ENCODE measurements at places on chromosomes 16 and 17.
A peak's percentile ranks its signal among the peaks of the same experiment; 100 is the strongest.

GRCh38 chr17:2336215-2336851, at the start of gene TSR1:
Gene TSR1 (minus strand): TSS chr17:2336457. CDS start chr17:2336427, 30 bp downstream.
- DNase-seq, result peak; percentile 95

DNA sequence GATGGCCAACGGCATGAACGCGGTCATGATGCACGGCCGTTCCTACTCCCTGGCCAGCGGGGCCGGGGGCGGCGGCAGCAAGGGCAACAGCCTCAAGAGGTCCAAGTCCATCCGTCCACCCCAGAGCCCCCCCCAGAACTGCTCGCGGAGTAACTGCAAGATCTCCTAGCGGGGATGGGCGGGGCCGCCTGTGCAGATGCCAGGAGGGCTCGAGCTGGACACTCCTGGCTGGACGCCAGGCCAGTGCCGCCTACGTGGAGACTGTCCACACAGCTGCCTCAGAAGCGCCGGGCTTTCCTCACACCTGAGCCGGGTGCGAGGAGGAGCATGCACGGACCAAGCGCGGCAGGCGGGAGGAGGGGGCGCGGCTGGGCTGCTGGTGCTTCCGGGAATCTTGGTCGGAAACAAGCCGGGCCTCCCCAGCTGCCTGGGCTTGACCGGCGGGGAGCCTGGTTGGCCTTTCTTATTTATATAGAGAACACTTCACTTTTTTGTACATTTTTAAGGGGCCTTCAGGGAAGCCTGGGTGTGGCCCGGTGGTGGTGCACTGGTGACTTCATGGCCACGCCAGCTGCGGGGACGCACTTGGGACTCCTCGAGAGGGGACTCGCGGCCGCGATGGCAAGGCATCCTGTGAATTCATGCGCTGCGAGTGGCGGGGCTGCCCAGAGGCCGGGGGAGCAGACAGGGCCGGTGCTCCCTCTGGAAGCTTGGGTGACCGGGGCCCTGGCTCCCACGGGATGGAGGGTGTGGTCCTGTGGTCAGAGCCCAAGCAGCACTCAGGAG, 3.1 kb upstream of the WFIKKN1 start:
- DNase-seq, result no peak

DNA sequence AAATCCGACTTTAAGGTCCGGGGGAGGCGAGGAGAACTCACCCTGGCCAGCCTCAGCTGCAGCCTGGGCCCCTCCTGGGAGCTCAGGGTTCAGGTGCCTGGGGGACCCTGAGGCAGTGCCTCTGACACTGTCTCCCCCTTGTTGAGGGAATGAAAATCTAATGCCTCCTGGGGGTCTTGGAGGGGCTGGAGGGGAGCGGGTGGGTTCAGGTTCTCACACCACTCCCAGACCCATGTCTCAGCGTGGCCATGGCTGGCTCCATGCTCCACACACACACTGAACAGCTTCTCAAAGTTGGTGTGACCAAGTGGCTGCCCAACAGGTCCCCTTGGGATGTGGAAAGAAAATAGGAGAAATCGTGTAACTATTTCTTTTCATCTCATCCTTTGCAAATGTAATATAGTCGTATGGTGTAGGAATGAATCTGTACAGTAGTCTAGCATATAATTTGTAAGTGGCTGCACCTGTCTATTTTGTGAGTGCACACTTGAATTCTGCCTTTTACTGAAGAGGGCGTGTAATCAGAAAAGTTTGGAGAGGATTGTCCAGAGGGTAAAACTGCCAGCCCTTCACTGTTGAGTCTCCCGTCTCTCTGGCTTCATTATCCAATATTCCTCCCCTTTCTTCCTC, 788 bp upstream of the PRCD start:
- DNase-seq, result no peak

- peak; percentile 38 for DNase-seq
Observed at GRCh38 chr17:68204736-68205135, 43.1 kb upstream of the AMZ2 start.

DNA sequence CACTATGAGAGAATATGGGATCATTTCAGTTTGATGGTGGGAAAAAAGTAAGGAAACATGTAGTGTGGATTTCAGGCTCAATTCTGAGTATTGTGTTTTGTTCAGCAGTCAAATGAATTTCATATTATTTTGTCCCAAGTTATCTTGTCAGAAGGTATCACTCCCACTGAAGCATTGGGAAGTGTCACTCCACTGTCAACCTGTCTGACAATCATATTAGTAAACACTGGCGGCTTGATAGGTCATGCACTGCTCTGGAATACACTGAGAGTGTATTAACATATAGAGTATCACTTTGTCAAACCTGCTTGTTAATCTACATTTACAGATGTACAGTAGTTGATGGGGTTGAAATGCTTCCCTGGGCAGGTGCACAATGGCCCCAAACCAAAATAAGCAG, 203.6 kb downstream of the HS3ST3A1 start:
- DNase-seq, result no peak

DNA sequence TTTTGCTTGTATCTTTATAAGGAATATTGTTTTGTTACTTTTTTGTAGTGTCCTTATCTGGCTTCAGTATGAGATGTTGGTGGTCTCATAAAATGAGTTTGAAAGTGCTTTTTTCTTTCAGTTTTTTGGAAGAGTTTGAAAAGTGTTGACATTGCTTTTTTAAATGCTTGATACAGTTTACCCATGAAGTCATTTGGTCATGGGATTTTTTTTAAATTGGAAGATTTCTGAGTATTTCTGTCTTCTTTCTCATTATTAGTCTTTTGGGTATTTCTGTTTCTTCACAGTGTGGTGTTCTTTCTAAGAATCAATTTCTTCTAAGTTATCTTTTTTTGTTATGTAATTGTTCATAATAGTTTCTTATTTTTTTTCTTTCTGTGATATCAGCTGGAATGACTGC, 15.1 kb downstream of the ZNF267 start:
- DNase-seq, result no peak

GRCh38 chr17:34879146-34879545, 82.1 kb downstream of the CCT6B start:
- no peak for DNase-seq

GRCh38 chr17:60524463-60525327, 1.3 kb downstream of the APPBP2 start:
- DNase-seq, result peak; percentile 43

DNA sequence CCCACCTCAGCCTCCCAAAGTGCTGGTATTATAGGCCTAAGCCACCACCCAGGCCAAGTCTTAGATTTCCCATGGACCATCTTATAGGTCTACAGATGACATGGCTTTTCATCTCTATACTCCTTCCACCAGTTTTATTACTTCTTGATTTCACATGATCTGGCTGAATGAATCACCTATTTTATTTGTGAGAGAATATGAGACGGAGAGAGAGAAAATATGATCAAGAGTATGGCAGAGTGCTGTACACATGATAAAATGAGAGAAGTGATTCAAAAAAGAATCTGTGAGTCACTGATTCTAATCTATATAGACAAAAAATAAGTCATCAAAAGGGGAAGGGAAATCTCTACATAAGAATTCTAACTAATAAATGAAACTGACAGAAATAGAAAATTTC, 13.7 kb downstream of the ACSM1 start:
- no peak for DNase-seq

- no peak for DNase-seq
Observed at GRCh38 chr16:6967796-6968320, 364.8 kb upstream of the RBFOX1 start.

GRCh38 chr17:82424001-82424862, 5.8 kb upstream of the OGFOD3 start:
- peak; percentile 57 for DNase-seq

DNA sequence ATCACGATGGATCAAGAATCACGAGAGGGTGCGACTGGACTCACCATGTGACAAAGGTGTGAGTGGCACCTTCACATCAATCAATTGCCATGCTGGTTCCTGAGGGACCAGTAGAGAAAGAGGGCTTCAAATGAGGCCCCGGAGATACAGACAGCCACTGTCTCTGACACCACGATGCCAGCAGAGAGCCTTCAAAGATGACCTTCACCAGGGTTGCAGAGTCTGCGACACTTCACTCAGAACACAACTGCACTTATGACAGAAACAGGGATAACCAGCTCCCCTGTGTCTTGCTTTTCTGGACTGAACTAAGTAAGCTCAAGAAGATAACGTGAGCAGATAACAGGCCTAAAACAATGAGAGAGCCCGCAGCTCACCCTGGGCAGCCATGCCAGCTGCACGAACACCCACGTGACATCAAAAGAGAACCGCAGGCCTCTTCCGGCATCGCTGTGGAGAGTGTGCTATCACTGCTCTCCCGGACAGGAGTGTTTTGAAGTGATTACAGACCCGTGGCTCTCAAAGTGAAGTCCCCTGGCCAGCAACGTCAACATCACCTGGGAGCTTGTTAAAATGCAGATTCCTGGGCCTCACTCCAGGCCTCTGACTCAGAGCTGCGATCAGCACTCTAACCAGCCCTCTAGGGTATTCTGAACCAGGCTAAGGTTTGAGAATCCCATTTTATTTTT, 36.4 kb downstream of the KLHDC4 start:
- DNase-seq, result no peak

DNA sequence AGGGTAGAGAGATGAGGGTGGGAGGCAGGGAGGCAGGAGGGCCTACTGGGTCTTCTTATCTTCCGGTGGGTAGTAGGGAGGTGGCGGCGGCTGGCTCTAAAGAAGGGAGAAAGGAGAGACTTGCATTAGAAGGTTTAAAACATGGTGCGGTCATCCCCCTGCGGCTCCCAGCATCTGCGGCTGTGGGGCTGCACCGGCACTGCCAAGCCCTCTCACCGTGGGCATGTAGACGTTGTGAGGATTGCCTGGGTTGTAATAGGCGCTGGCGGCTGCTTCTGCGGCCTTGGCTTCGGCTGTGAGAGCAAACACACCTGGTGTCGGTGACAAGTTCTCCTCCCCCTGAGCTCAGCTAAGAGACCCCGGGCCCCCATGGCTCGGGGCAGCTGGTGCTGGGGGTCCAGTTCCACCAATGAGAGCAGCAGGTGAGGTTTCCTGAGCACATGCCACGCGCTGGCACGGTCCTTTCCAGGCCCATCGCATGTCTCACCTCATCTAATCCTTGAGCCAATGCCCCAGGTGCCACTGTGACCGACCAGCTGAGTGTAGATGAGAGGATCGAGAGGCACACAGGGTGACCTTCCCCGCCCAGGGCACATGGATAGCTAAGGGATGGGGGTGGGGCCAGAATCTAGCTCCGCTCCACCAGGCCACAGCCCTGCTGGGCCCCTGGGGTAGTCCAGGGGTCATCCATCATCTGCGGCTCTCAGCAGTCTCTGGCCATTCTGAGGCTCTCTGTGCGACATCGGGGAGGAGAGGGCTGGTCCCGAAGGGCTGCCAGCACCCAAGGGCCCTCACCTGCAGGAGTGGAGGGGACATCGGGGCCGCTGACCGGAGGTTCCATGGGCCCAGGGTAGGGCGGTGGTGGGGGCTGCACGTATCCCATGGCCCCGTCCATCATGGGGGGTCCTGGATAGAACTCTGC, 2.7 kb upstream of the UNC13D start:
- no peak for DNase-seq

- peak; percentile 56 for DNase-seq
Observed at GRCh38 chr17:27494192-27495091, 38.2 kb downstream of the KSR1 start.

- no peak for DNase-seq
Observed at GRCh38 chr16:27379919-27380318, 22.1 kb upstream of the IL21R start.

- DNase-seq, result no peak
Observed at GRCh38 chr17:32558997-32559650, 72.3 kb downstream of the CDK5R1 start.

- no peak for DNase-seq
Observed at GRCh38 chr17:28230011-28230410, 89.0 kb upstream of the TMEM97 start.

GRCh38 chr17:2177235-2177811, 122.4 kb downstream of the HIC1 start:
- DNase-seq, result peak; percentile 41

DNA sequence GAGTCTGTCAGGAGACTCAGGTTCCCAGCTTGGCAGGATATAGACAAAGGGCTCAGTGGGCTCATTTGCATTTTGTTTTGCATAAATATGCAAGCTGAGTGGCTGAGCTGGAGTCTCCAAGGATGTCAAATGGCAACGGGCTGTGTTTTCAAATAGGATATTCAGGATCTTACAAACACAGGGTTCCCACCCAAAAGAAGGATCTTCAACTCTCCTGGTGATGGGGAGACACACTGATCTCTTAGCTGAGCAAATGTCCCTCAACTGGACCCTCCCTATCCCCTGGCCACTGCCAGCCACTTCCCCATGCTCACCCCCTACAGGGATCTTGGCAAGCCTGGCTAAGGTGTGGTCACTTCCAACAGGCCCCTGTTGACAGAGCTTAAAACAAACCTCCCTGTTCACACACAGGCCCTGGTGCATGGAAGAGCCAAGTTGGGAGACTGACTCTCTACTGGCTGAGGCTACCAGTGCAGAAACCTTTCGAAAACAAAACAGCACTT, 61.6 kb downstream of the SOX9 start:
- DNase-seq, result no peak

- no peak for DNase-seq
Observed at GRCh38 chr17:34895383-34895782, 65.9 kb downstream of the CCT6B start.

- no peak for DNase-seq
Observed at GRCh38 chr16:83212301-83212841, 585.6 kb downstream of the CDH13 start.

- DNase-seq, result no peak
Observed at GRCh38 chr16:3915426-3916260, 35.1 kb upstream of the CREBBP start.

DNA sequence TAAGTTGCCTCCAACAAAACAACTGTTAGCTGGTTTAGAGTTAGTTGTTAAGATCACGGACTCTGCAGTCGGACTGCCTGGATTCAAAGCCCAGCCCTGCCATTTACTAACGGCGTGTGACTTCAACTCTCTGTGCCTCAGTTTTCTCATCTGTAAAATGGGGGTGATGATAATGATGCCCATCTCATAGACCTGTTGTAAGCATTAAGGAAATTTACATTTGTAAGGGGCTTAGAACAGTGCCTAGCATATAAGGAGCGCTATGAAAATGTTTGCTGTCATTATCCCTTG, 825 bp downstream of the SLC4A1 start:
- no peak for DNase-seq

DNA sequence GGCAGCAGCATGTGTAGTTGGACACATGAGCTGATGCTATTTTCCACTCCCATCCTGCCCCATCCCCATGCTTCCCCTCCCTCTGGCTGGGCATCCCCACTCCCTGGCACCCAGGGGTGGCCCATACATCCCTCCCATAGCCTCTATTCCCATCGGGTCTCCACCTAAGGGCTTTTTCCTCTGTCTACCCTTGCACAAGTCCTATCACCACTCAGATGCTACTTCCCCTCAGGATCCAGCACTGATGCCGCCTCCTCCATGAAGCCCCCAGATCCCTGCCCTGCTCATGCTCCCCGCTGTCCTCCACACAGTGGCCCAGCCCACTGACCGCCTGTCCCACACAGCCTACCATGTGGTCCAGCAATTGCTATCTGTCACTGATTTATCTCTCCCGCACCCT, 15.8 kb downstream of the TRPV1 start:
- no peak for DNase-seq

DNA sequence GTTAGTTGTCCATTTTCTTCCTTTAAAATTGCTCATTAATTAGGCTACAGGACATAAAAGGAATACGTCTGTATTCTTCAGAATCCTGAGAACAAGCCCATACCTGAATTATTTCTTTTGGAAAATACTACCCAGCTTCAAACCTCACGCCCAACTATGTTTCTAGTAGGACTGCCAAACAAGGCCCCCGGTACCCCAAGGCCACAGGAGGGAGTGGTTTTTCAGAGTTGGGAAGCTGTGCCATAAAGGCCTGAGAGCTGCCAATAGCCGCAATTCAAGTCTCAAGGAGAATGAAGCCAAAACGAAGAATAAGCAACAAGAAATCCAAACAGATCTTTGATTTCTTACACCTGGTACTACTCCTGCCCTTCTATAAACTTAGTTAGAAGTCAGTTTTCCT, 48.3 kb downstream of the UBE2G1 start:
- DNase-seq, result no peak

GRCh38 chr17:50598487-50598886, 36.2 kb upstream of the ABCC3 start:
- DNase-seq, result no peak

Data from HuH-7.5 (cell line).